ENCODE measurements at places on chromosomes 1 and 21.

DNA sequence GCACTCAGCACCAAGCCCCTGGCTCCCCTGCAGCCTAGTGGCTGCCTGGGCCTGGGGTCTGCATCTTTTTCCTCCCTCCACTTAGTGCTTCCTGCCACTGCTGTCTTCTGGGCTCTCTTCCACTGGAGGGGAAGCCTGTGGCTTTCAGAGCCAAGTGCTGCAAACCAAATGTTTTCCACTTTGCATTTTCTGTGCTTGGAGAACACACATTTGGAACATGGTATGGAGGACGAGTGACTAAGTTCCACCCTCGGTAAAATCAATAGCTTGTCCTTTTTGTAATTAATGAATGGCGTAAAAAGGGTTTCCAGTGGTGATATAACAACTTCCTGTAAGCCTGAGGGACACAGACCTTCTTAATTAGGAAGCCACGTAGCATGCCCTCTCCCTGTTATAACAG, 10.1 kb upstream of the GPR153 start:
- no peak for DNase-seq

- no peak for DNase-seq
Measured at GRCh38 chr1:14138135-14138506, 438.1 kb downstream of the PRDM2 start.

DNA sequence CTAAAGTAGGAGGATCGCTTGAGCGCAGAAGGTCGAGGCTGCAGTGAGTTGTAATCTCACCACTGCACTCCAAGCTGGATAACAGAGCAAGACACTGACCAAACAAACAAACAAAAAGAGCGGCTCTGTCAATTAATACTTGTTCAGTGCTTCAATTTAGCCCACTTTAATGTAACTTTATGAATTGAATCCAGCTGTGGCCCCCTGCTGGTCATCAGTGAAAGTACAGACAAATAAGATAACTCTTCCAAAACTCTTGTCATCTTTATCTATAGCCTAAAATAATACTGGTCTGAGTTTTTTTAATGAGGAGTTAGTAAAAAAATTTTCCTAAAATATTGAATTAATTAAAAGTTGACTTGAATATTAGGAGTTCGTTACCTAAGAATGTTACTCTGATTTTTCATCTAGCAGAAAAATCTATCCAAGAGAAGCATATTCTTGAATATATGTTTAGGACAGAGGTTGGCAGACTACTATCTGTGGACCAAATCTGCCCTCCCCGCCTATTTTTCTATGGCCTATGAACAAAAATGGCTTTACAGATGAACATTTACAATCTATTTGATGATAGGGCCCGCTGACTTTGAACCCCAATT, 26.1 kb downstream of the ATP5PF start:
- DNase-seq = peak; percentile 44

DNA sequence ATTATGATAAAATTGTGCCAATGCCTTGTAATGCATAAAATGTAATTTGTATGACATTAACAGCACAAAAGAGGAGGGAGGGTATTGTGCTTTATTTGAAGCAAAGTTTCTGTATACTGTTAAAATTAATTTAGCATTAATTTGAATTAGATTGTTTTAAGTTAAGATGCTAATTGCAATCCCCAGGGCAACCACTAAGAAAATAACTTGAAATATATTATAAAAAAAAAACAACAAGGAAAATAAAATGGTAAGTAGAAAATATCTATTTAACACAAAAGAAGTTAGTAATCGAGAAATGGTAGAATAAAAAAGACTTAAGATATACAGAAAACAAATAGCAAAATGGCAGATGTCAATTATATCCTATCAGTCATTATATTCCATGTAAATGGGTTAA, 131.4 kb upstream of the KAZN start:
- DNase-seq = no peak

DNA sequence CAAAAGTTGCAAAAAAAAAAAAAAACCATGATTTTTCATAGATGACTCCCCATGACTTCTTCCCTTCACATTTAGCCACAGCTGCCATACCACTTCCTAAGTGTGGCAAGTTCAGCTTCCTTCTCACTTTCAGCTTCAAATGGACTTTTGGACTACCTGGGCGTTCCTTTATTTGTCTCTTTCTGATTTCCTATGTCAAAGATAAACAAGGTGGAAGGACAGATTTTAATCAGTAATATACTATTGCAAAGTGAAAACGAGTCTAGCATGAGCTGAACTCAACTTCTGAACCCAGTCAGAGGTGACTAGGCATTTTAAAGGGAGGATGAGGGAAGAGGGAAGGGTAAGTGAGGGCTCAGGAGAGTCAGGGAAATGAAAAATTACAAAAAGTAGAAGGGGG, 14.4 kb upstream of the SCCPDH start:
- no peak for DNase-seq

DNA sequence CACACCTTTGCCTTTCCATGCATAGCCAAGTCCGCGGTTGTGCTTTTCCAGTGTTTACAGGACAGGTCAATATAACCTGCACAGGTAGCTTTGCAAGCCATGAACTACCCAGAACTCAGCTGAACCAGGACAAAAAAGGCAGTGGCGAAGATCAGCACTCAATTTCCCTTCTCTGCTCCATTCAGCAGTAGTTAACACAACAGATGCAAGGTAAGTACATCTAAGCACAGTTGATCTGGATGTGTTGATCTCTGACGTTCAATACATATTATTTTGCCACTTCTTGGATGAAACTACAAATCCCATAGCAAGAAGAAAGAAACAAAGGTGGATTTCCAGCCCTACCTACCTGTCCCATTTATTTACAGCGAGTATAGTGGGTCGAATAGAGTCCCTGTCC, 146.6 kb upstream of the KRTAP19-8 start:
- DNase-seq = no peak

- no peak for DNase-seq
Measured at GRCh38 chr1:165910764-165911421, 83.5 kb downstream of the UCK2 start.

DNA sequence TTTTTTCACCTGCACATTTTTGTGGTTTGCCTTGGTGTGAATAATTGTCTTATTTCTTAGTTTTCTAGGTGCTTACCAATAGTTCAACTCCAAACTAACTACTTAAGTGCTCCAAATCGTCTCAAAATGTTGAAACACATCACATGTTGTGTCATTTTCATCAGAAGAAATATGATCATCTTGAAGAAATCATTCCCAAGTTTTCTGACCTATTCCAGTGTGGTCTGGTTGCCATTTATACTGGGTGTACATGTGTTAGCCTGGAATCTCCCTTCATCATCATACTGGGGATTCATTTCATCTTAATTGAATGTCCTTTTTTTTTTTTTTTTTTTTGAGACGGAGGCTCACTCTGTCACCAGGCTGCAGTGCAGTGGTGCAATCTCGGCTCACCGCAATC, 67.0 kb downstream of the EIF2B3 start:
- no peak for DNase-seq

DNA sequence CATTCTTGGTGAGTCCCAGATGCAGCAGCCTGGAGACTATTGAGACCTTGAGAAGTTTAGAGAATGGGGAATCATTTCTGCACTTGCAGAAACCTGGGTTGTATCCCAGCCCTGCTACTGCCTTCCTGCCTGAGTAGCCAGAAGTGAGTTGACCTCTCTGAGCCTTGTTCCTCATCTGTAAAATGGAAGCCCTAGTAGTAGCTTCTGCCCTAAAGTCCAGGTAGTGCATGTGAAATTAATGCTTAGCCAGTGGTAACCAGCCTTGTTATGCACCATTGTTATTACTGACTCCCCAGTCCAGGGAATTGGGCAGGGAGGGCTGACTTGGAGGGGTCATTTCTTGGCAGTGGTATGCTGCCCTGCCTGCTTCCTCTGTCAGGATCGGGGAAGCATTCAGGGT, 5.6 kb downstream of the SESN2 start:
- no peak for DNase-seq

DNA sequence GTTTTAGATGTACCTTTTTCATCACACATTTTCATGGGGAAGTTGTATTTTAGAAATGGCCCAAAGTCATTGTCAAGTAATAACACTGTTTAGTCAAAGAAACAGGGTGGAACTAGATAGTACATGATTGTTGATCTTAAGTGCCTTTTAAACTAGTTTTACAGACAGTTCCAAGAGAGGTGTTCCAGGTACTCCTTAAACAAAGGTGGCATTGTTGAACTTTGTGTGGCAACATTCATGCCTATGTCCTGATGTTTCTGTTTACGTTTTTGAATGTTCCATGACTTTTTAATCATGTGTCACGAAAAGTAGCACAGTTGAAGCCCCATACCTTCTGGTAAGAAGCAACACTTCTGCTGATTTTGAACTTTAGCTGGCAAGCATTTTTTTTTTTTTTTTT, 9.1 kb upstream of the SH3D21 start:
- DNase-seq = no peak

DNA sequence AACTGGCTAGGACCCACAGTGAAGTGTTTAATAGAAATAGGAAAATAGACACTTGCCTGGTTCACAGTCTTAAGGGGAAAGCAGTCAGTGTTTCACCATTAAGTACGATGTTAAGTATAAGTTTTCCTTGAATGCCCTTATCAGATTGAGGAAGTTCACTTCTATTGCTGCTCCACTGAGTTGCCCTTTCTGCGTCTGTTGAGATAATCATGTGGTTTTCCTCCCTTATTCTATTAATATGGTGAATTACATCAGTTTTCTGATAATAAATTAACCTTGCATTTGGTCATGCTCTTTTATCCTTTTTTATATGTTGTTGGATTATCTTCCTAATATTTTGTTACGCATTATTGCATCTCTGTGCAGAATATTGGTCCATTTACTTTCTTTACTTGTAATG, 21.4 kb downstream of the UTS2 start:
- no peak for DNase-seq

DNA sequence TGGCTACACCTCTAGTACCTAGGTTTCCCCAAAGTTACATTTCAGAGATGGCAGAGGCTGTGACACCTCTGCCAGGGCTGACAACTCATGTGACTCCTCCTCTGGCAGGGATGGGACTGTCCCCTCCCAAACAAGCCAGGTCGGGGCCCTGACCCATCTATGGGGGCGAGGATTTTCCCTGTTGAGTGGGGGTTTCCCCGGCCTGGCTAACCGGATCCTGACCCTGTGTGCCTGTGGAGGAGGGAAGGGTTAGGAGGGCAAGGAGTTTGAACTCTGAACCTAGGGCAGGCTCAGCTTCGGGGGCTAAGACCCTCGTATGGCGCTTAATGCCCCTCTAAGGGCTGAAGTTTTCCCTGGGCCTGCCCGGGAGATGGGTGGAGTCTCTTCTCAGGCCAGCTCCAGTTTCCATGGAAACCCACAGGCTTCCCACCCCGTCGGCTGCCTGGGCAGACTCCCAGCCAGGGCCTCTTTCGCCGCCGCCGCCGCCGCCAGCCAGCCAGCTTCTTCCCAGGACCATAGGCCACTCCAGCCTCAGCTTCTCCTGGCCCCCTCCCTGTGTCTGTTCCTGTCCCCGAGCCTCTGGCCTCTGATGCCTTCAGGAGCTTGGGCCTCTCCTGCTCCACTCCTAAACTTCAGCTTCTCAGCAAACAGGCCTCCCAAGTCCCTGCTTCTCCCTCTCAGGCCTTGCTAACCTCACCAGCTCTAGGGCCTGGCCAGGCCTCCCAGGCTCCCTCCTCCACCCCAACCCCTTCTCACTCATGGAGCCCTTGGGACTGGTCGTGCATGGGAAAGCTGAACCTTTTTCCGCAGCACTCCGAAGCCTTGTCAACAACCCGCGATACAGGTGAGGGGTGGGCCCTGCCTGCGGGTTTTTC, at the start of gene BTBD19:
TSS of gene BTBD19 (plus strand) at position 461 of the 875 bp plus-strand sequence. CDS start at position 759, 298 bp downstream.
- no peak for DNase-seq

GRCh38 chr1:103948526-103948925, 198.8 kb downstream of the AMY1C start:
- DNase-seq = no peak

DNA sequence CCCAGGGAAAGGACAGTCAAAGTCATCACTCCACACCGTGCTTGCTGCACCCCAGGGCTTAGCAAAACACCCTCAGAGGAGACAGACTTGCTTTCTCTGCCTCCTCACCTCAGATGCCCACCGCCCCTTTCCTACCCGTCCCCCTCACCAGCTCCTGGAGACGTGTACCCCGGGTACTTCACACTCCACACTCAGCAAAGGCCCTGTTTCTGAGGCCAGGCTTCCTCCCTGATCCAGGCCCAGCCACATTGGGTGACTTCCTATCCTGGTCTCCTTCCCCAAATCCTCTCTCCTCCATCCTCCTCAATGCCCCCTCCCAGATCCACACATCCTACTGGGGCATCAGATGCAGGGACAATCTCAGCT, 116.7 kb downstream of the DMRTB1 start:
- peak; percentile 23 for DNase-seq

DNA sequence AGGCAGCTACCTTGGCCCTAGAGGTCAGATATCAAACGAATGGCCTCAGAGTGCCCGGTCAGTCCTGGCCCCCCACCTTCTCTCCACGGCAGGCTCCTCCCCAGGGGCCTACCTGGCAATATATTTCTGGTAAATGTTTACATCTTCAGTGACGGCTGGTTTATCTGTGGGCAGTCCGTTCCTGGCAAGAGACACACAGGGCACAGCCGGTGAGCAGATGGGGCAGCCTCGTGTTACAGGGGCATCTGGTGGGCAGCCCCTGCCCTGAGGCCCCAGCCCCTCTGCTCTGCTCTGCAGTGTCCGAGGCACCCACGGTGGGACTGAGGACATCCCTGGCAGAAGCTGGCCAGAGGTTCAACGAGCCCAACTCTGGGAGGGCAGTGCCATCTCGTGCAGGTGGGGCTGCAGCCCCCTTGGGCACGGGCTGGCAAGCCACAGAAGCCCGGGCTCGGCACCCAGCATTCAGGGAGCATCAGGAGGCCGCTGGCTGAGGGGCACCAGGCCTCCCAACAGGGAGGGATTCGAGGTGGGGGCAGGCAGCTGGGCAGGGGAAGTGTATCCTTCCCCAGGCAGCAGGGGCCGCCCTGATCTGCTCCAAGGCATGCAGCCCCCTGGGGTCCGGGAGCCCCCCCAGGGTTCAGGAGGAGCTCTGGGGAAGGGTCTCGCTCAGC, 137.9 kb downstream of the CASZ1 start:
- DNase-seq = no peak

- no peak for DNase-seq
Measured at GRCh38 chr1:30514945-30515344, 208.4 kb downstream of the MATN1 start.

DNA sequence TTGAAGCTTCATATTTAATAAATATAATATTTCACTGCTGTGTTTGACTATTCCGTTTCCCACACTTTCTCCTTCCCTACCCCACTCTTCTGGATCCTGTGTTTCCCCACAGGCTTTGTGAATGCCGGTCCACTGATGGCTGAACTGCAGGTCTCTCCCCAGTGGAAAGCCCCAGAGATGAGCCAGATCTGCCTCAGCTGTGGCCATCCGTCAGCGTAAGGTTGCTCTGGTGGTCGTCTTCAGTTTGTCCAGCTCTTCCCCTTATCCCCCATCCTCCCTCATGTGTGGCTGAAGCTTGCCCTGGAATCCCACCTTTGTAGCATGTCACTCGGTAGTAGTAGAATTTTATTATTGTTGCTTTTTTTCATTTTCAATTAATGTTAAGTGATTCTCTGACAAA, 11.4 kb downstream of the SMAP2 start:
- no peak for DNase-seq

- DNase-seq = no peak
Measured at GRCh38 chr1:50959303-50959912, 659 bp downstream of the FAF1 start.

Measured in activated T-cell treated with anti-CD3 and anti-CD28 coated beads, Interleukin-2, amount 50 U/mL, for 24 hours (primary cell).